ENCODE measurements at places on chromosomes 2 and 18.

DNA sequence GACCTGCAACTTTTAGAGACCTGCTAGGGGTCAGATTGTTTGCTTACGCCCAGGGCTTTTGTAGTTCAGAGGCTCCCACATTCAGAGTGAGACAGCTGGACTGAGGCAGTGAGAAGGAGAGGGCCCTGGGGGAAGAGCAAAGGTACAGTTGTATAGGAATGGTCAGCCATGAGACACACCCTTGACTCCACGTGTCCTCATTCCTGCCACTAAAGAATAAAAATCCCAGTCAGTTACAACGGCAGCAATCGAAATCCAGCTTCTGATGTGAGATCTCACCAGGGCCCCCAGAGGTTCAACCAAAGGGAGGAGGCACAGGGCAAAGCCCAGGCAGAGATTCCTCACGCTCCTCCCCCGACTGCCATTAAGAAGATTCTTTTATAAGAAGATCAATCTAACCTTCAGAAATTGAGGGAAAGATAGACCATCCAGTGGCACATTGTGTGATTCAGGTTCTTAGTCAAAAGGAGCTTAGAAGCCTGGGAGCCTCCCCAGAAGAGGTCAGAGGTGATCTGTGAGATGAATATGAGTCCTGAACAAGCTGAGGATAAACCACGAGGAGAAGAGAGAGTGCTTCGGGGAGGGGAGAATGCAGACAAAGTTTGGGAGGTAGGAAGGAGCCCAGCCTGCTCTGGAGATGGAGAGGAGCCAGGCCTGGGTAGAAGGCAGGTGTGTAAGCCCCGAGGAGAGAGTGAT lies 317.0 kb downstream of the CYP26B1 start:
- no peak for DNase-seq

GRCh38 chr2:224747765-224748164 lies 31.6 kb upstream of the CCDC195 start:
- DNase-seq = no peak

GRCh38 chr2:172901913-172902312 lies 166.3 kb downstream of the RAPGEF4 start:
- no peak for DNase-seq

DNA sequence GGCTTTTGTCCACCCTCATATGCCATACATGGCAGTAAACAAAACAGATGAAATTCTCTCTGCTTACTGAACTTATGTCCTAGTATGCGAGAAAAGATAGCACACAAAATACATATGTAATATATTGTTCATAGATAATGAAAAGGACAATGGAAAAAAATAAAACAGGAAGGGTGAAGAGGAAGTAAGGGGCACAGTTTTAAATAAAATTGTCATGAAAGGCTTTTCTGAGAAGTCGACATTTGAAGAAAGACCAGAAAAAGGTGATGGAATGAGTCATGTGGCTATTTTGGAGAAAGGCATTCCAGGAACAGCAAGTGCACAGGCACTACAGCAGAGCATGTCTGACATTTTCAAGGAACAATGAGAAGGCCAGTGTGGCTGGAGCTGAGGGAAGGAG lies 56.4 kb downstream of the KCNH7 start:
- no peak for DNase-seq

GRCh38 chr18:36812678-36813077 lies 16.1 kb downstream of the TPGS2 start:
- no peak for DNase-seq

- no peak for DNase-seq
Observed at GRCh38 chr2:68917034-68917718, 35.5 kb downstream of the GKN2 start.

DNA sequence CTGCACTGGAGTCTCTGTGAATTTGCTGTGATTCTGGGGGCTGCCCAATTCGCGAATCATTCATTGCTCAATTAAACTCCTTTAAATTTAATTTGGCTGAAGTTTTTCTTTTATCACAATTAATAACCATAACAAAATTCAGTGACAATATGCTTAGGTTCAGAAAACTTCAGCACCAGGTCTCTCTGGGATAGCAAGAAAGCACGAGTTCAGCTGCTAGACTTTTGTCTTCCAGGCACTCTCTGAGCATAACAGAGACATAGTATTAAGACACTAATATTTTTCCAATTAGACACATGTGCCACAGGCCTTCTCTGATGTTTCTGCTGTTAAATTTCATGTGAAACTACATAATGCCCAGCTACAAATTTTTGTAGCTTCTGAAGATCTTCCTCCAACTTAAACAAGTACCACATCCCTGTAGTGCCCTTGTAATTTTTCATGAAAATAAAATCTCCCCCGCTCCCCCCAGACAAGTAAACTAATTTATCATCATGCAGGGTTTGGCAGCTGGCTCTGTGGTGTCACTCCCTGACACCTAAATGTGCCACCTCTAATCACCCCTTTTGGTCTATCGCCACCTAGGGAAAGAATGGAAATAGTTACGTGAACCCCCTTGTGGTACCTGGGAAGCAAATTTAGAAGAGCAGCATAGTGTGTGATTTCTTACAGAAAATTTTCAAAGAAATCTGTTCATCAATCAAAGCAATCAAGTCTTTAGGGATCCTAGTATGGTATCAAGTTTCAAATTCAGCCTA lies 94.1 kb downstream of the CSRNP3 start:
- DNase-seq = no peak

DNA sequence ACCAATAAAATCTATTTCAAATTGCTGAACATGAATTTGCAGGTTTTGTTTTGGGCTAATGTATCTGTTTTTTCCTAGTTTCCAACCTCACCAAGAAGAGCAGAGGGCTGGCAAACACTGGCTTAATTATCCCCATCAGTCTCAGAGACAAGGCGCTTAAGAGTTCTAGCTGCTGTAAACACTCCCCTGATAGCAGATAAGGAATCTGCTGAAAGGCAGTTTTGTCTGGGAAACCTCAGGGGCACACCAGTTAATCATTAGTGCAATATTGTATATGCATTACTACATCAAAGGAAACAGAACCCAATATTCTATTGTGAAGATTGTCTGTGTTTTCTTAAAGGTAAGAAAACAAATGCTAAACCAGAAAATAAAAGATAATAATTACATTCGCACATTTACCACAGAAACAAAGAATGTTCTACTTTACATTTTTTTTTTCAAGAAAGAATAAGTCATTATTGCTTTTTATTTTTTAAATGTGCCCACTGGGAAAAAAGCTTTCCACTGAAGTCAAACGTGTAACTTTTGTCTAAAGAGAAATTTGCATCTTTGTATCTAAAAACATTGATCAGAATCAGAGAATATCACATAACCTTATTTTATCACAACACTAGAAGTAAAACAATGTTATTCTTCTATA lies 179.1 kb downstream of the ERBB4 start:
- no peak for DNase-seq

- DNase-seq = no peak
Observed at GRCh38 chr2:237765875-237766274, 32.7 kb upstream of the RBM44 start.

DNA sequence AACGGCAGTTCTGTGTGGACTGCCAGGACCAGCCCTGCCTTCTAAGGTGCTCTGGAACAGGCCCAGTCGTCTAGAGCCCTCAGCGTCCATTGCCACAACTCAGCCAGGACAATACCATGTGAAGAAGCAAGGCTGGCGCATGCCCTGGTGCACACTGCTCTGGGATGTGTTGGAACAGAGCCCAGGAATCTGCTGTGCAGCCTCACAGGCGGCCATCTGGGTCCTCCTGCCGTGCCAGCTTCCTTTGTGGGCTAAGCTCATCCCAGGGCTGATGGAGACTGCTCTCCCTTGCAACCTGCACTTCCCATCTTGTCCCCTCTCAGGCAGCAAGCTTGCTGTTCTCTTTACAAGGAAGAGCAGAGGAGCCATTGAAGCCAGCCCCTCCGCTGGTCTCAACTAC lies 246.4 kb upstream of the PXDN start:
- DNase-seq = no peak

GRCh38 chr2:162967147-162967546 lies 128.6 kb upstream of the KCNH7 start:
- no peak for DNase-seq

DNA sequence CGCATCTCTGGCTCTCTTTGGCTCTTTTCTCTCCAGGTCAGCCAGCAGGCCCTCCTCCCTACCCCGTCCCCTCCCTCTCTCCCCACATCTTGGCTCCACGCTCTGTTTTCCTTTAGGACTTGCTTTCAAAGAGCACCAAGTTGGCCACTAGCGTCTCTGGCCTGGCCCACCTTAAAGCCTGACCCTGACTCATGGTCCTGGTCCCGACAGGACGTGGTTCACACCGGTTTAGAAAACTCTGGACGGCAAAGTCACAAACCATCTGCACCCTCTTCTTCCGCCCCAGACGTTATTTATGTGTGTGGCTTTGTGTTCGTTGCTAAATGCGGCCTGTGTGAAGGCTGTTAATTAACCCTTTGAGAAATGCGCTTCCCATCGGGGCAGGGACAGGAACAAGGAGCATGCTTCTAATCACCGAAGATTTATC lies 169.0 kb upstream of the HAAO start:
- no peak for DNase-seq

DNA sequence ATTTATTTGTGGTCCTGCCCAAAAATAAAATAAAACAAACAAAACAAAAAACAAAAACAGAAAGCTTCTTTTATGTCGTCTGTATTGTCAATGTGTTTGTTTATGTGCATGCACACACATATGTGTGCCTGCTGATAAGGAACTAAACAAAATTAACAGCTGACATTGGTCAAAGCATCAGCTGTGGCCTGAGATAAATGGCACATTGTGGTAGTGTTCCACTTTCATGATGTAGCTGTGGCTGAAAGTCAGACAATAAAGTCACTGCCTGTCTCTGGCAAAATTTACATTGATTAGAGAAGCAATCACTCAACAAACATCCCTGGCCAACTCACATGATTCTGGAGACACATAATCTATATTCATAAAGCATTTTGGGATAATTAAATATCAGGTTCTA lies 203.4 kb upstream of the PIK3C3 start:
- no peak for DNase-seq
